ENCODE measurements at places on chromosomes 11 and 22. TPM values are rescaled to one million over a fixed set of nuclear protein-coding genes. Genes with fewer than 3 reads are reported as not detected.

DNA sequence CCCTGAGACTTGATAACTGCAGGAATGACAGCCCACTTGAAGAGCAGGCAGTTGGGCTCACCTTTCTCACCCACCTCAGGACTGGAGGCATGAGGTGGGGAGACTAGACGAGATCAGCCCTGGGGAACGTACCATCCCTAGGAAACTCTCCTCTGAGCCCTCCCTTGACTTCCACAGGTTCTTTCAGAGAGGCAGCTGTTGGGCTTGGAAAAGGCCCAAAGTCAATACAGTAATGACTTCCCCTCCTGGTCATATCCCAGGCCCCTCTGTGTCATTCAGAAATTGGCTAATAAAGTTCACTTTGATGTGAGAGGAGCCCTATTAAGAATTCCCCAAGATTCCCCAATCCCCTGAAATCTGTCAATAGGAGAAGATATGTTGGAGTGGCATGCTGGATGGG, 5.8 kb upstream of the NECTIN1 start:
- H3K4me3 ChIP-seq = no peak overlapping the region
- H3K27ac ChIP-seq = no peak overlapping the region
- no peaks in the 10 kb centered on the region for H3K4me1 ChIP-seq

GRCh38 chr11:84260862-84261261, 974.7 kb upstream of the CCDC90B start:
- no peak overlapping the region for H3K27ac ChIP-seq
- H3K36me3 ChIP-seq = no peaks in the 10 kb centered on the region
- DNase-seq = no peak
- no peak overlapping the region for H3K4me3 ChIP-seq
- no peaks in the 10 kb centered on the region for H3K4me1 ChIP-seq

DNA sequence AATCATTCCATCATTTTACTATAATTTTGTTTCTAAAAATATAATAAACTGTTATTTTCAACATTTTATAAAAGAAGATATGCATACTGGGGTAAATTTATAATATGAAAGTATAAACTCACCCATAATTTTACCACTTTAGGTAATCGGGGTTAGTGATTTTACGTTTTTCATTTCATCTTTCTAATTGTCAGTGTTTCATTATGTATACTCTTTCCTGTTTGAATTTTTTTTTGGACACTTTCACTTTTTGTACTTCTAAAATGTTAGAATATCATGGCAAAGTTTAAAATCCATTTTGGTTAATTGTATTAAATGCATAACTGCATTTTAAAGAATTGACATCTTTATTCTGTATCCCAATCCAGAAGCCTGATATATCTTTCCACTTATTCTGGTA, 115.8 kb downstream of the METTL15 start:
- H3K4me3 ChIP-seq = no peak overlapping the region
- H3K4me1 ChIP-seq = no peaks in the 10 kb centered on the region
- no peak for DNase-seq

DNA sequence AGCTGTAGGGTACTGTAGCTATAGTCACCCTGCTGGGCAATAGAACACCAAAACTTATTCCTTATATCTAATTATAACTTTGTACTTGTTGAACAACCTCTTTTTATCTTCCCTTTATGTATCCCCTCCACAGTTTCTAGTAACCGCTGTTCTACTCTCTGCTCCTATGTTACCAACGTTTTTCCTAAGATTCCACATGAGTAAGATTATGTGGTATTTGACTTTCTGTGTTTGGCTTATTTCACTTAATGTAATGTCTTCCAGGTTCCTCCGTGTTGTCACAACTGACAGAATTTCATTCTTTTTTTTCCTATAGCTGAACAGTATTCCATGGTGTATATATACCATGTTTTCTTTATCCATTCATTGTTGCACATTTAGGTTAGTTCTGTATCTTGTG, 258.4 kb downstream of the DYNC2H1 start:
- H3K36me3 ChIP-seq = no peaks in the 10 kb centered on the region
- H3K27ac ChIP-seq = no peak overlapping the region
- no peak overlapping the region for H3K4me3 ChIP-seq

DNA sequence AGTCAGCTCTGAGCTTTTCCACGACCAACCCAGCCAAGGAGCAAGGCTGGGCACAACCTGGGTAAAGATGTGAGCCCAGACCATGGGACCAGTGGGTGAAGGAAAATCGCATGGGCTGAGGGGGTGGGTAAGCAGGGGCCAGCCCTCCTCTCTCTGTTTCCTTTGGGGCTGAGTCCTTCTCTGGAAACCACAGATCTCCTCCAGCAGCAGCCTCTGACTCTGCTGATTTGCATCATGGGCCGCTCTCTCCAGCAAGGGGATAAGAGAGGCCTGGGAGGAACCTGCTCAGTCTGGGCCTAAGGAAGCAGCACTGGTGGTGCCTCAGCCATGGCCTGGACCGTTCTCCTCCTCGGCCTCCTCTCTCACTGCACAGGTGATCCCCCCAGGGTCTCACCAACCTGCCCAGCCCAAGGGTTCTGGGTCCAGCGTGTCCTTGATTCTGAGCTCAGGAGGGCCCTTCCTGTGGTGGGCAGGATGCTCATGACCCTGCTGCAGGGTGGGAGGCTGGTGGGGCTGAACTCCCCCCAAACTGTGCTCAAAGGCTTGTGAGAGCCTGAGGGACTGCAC, 67.8 kb downstream of the GGTLC2 start:
- H3K36me3 ChIP-seq = no peaks in the 10 kb centered on the region
- H3K4me1 ChIP-seq = no peaks in the 10 kb centered on the region
- no peak overlapping the region for H3K4me3 ChIP-seq
- H3K27ac ChIP-seq = no peak overlapping the region
- no peak for DNase-seq
- no peaks in the 10 kb centered on the region for H3K27me3 ChIP-seq

- DNase-seq = no peak
- H3K27me3 ChIP-seq = no peaks in the 10 kb centered on the region
- H3K27ac ChIP-seq = no peak overlapping the region
- no peaks in the 10 kb centered on the region for H3K4me1 ChIP-seq
- no peaks in the 10 kb centered on the region for H3K36me3 ChIP-seq
Measured at GRCh38 chr11:88367310-88367709, 29.8 kb upstream of the CTSC start.

BARX2 gene
- polyA plus RNA-seq = not detected

GRCh38 chr11:95338430-95338991, 107.5 kb upstream of the SESN3 start:
- H3K27me3 ChIP-seq = no peaks in the 10 kb centered on the region
- H3K4me1 ChIP-seq = peaks cover 27% of the 10 kb centered on the region
- no peaks in the 10 kb centered on the region for H3K36me3 ChIP-seq
- peak overlapping the region; percentile 76 for H3K27ac ChIP-seq

DNA sequence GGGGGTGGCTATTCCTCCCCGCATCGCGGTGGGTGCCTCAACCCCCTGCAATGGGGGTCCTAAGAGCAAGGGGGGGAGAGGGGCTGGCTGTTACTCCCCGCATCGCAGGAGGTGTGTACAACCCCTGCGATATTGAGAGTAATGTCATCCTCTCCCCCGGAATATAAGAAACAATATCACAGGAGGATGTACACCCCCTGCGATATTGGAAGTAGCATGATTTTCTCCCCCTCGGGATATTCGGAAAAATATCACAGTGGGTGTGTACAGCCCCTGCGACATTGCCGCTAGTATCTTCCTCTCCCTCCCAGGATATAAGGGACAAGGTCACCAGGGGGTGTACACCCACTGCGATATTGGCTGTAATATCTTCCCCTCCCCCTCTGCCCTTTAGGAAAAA, 22.5 kb upstream of the APOL5 start:
- DNase-seq = no peak
- H3K36me3 ChIP-seq = no peaks in the 10 kb centered on the region
- no peaks in the 10 kb centered on the region for H3K27me3 ChIP-seq
- no peaks in the 10 kb centered on the region for H3K4me1 ChIP-seq
- no peak overlapping the region for H3K4me3 ChIP-seq

C11orf91 gene
- not detected for polyA plus RNA-seq

APOL4 gene
- 2.1 TPM for polyA plus RNA-seq

XPNPEP3 gene
- polyA plus RNA-seq = 7.9 TPM

- peaks cover 58% of the 10 kb centered on the region for H3K4me1 ChIP-seq
- no peak overlapping the region for H3K27ac ChIP-seq
- H3K36me3 ChIP-seq = no peaks in the 10 kb centered on the region
- H3K27me3 ChIP-seq = no peaks in the 10 kb centered on the region
Measured at GRCh38 chr11:1488575-1489180, 2.1 kb upstream of the MOB2 start.

- no peaks in the 10 kb centered on the region for H3K4me1 ChIP-seq
- no peak overlapping the region for H3K27ac ChIP-seq
Measured at GRCh38 chr11:123729602-123730001, 11.9 kb downstream of the ZNF202 start.

- H3K27ac ChIP-seq = no peak overlapping the region
- H3K36me3 ChIP-seq = no peaks in the 10 kb centered on the region
- H3K27me3 ChIP-seq = no peaks in the 10 kb centered on the region
- no peaks in the 10 kb centered on the region for H3K4me1 ChIP-seq
- H3K4me3 ChIP-seq = no peak overlapping the region
Measured at GRCh38 chr11:114416441-114416961, 16.0 kb downstream of the RBM7 start.

- no peak overlapping the region for H3K27ac ChIP-seq
- H3K27me3 ChIP-seq = no peaks in the 10 kb centered on the region
- H3K36me3 ChIP-seq = no peaks in the 10 kb centered on the region
- H3K4me3 ChIP-seq = no peak overlapping the region
Measured at GRCh38 chr11:101288392-101288791, 158.8 kb upstream of the PGR start.

DNA sequence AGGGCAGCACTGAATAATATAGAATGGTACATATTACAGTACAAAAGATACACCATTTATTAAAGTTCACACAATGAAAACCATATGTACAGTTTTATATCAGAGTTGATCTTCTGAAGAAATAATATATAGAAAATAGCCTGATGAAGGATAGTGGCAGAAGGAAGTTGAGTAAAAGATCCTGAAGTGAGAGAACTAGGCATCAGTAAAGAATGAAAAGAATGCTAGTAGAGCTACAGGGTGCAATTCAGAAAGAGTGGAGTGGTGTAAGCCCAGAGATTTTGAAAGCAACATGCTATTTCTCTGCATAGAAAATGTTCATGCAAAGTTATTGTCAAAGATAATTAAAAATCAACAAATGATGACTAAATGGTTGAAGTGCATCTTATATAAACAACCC, 1552.7 kb upstream of the TENM4 start:
- no peaks in the 10 kb centered on the region for H3K36me3 ChIP-seq
- DNase-seq = no peak
- no peaks in the 10 kb centered on the region for H3K4me1 ChIP-seq
- no peaks in the 10 kb centered on the region for H3K27me3 ChIP-seq
- H3K27ac ChIP-seq = no peak overlapping the region
- H3K4me3 ChIP-seq = no peak overlapping the region

CCDC15 gene
- polyA plus RNA-seq = 0.03 TPM

GRCh38 chr11:47161890-47162289, 14.8 kb downstream of the ARFGAP2 start:
- peaks cover 44% of the 10 kb centered on the region for H3K36me3 ChIP-seq
- H3K27me3 ChIP-seq = no peaks in the 10 kb centered on the region
- no peak overlapping the region for H3K27ac ChIP-seq
- H3K4me3 ChIP-seq = no peak overlapping the region
- H3K4me1 ChIP-seq = peaks cover 10% of the 10 kb centered on the region

APOBEC3B gene
- 0.15 TPM for polyA plus RNA-seq

VPREB3 gene
- 0.61 TPM for polyA plus RNA-seq

SOX10 gene
- 0.18 TPM for polyA plus RNA-seq

CST6 gene
- polyA plus RNA-seq = 0.13 TPM

DNA sequence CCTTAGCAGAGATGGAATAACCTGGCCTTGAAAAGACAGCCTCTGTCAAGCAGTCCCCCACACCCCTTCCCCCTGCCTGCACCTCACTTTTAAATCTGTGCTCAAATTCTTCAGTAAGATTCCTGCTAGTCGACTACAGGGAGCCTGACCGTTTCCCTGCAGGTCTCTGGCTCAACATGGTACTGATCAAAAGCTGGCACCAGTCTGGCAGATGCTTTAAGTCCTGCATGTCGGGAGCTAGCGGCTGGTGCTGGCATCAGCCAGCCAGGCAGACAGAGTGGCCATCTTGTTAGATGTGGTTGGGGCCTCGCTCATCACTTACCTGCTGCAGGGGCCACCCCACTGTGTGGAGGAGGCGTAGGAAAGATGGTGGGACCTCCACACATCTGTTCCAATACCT, 204.4 kb upstream of the SORL1-AS1 start:
- no peak overlapping the region for H3K4me3 ChIP-seq
- H3K27ac ChIP-seq = no peak overlapping the region
- no peaks in the 10 kb centered on the region for H3K36me3 ChIP-seq
- H3K27me3 ChIP-seq = no peaks in the 10 kb centered on the region

DNA sequence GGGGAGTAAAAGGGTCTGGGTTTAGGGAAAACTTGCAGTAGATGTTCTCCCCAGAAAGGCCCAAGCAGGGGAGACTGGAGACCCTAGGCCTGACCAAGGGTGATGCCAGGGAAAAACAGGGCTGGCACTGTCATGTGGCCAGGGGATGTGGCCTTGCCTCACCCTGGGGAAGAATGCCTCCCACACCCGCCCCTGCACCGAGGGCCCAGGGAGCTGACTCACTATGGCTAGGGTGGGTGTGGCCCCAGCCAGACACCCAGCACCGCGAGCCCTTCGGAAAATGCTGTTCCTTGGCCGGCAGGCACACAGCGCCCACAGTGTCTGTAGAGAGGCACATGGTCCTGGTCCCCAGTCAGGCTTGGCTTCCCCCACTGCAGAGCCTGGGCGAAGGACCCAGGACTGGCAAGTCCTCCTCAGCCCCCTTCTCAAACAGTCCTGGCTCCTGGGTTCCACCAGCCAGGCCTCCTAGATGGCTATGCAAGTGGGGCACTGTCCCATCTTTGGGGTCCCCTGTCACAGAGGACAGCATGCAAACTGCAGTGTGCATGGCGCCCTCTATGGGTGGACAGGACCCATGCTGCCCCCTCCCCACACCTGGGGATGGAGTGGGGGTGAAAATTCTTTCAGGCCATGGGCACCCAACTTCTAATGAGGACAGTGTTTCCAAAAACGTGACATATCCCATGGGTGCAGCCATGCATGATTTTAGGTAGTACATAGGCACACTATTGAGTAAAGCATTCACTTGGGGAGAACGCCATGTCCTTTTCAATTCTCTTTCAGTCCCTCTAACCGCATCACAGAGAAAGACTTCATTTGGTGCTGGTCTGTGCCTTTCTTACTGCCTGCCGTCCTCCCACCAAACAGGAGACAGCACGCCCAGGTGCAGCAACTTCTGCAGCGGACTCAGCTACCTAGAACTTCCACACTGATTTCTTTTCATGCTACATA, 15.2 kb downstream of the TMPRSS5 start:
- no peaks in the 10 kb centered on the region for H3K4me1 ChIP-seq
- H3K27me3 ChIP-seq = no peaks in the 10 kb centered on the region
- no peak overlapping the region for H3K27ac ChIP-seq
- peak; percentile 56 for DNase-seq

Data from psoas muscle (tissue), 8 donors.